DND-41 (cell line): ENCODE measurements at places on chromosomes 2 and 18.

- no peak for DNase-seq
Measured at GRCh38 chr2:221731432-221732145, 159.5 kb upstream of the EPHA4 start.

- DNase-seq: no peak
Measured at GRCh38 chr2:178304333-178304732, 110.0 kb downstream of the OSBPL6 start.

GRCh38 chr18:55236150-55236931 is 277.1 kb upstream of the CCDC68 start:
- no peak for DNase-seq

GRCh38 chr2:206361407-206362045 is 81.8 kb upstream of the ADAM23 start:
- no peak for DNase-seq

- DNase-seq: peak; percentile 77
Measured at GRCh38 chr18:13436576-13436975, 218.0 kb downstream of the LDLRAD4 start.

GRCh38 chr2:223764796-223765195 is 72.6 kb downstream of the AP1S3 start:
- DNase-seq: no peak

GRCh38 chr2:105744091-105744908 is 412 bp upstream of the NCK2 start:
- DNase-seq: peak; percentile 75

DNA sequence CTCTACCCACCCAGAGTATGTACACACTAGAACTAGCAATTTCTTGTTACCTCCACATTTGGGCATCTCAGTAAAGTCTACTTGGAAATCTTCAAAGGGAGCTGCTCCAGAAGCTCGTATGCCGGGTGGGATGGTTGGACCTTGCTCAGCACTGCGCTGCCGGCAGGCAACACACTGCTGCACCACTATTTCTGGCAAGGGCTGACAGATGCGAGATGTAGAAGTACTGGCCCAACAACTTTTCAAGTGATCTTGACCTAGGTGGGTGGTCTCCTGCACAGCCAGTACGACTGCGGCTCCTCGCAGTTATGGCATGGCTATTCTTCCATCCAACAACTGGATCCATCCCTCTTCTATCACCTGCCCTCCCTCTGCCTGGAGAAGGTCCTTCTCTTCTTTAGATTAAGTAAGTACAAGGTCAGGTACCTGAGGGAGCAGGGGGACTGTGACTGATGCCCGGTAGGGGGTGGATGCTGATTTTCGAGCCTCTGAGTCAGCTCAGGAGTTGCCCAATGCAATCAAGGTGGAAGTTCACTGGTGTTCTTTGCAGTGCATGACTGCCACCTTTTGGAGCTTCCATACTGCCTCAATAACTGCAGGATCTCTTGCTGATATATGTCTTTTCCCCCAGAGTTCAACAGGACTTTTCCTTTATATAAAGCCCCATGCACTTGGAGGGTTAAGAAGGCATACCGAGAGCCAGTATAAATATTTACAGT is 100.4 kb upstream of the SLC1A4 start:
- DNase-seq: no peak

DNA sequence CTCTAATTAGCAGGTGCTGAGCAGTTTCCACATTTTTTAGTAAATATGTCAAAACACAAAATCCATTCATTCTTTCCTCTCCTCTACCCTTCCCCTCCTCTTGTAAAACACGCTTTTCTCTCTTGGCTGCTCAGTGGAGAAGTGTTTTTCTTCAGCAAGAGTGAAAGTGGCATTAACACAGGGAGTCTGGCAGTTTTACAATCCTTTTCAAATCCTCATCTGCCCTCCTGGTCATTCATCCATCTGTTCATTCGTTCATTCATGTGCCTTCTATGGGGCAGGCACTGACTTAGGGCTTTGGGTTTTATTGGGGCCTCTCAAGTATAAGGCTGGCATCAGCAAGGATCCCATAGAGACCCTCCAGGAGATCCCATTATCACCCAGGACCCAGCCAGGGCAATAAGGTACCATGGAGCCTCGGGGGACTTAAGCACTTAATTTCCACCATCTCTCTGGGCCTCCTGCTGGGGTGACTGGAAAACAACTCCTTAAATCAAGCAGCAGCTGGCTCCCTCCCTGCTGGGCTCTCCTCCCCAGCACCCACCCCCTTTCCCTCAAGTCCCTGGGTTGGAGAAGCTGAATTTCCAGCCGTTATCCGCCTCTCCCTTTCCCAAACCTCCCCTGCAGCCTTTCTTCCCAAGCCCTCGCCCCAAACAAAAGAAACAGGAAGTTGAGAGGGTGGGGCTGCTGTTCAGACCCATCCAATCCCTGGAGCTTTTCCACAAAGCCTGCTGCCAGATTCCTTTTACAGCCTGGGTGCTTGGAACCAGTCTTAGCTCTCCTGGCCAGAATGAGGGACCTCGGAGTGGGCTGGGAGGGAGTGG is 32.6 kb downstream of the MARCHF4 start:
- DNase-seq: no peak

- DNase-seq: peak; percentile 65
Measured at GRCh38 chr18:37778417-37779165, 213.0 kb upstream of the CELF4 start.

DNA sequence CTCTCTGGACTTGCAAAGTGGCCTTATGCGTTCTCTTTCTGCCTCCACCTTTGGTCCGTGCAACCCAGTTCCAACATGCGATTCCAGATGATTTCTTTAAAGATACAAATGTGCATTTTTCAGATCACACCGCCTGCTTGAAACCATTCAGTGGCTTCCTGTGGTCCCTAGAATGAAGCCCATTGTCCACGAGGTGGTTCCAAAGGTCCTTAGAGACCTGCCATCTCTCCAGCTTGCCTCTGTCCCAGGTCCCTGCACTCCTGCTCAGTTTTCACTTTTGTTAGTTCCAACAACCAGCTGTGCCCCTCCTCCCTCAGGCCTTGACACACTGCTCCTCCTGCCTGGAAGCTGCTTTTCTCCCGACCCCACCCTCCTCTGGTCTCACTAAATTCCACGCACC is 3.6 kb upstream of the INO80C start:
- DNase-seq: no peak

GRCh38 chr2:71937396-71937795 is 210.3 kb downstream of the CYP26B1 start:
- DNase-seq: no peak

DNA sequence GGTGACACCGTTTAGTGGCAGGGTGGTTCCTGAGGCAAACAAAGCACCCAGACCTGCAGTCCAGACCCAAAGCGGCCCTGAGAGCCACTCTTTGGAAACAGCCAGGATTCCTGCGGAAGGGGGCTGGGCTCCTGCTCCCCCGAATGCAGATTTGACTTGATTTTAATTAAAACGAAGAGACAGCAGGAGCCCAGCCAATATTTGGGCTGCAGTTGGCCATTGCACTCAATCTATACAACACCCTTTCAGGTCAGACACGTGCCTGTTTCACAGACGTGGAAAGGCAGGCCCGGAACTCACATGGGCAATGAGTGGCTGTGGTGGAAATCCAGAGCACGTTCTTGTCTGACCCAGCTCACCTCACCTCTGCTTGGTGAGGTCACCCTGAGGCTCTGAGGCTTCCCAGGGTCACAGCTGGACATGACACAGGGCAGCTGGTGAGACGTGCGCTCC is 122.4 kb downstream of the NDUFA10 start:
- DNase-seq: no peak

DNA sequence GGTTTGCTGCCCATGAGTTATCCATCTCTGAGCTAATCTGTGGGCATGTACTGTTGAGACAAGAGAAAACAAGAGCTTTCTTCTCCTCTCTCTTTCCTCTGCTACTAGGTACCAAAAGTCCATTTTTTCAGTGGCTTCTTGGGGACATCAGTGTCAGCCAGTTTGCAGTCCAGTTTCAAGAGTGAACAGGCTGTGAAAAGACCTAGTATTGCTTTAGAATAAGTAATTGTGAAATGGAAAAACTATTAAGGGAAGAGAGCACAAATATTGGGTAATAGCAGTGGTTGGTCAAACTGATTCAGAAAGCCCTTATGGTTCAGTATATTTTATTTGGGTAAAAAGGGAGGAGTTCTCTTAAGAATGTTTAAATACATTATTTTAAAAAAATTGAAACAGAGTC is 33.0 kb upstream of the MEP1B start:
- DNase-seq: no peak

GRCh38 chr2:74515271-74515980 is 1.2 kb downstream of the TLX2 start:
- DNase-seq: no peak

DNA sequence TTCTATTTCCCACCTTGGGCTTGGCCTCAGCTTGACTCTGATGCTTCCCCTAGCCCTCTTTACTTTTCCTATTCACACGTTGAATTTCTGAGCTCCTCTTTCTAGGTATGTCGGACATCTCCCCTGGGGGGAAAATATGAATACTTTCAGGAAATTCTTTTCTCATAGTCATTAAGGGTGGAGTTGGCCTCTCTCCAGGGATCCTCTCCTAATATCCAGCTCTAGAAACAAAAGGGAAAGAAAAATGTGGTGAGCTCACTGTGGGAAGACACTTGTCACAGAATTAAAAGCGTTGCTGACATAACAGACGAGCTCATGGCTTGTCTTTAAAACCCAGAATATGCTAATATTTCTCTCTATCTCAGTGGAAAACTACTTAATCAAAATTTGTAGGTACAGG is 132.7 kb upstream of the MEX3C start:
- no peak for DNase-seq

DNA sequence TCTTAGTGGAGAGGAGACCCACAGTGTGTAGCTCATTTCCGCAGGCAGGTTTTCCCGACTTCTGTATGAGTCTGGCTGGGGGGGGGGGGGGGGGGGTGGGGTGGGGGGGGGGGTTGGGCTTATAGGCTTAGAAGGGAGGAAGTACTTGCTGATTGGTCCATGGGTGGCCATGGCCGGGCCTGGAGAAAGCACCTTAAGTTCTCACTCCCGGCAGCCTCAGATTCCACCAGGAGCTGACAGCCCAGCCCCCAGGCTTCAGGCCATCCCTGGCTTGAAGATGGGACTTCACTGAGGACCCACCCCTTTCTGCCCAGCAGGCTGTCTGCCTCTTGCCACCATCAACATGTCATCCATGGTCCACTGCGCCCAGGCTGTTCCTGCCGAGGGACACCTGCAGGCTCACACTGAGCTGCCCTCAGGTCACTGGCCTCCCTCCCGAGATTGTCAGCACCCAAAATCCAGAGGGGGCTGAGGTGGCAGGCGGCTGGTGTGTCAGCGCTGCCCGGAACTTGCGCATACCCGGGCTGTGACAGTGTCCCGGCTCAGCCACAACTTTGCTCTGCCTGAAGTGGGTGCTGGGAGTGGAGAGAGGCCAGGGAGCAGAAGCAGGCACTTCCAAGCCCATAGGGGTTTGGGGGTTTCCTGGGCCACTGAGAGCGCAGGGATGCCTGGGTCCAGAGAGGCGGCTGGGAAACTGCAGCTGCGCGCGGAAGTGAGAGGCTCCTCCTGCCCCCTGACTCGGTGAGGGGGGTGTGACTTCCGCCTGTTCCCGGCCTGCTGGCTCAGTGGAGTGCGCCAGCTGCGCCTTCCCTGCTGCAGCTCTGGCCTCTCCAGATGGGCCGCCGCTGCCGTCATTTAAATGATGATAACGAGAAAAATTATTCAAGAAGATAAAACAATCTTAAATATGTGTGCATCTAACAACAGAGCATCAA is 256.1 kb downstream of the RPRM start:
- DNase-seq: no peak

GRCh38 chr2:21727101-21727500 is 603.3 kb downstream of the TDRD15 start:
- no peak for DNase-seq

DNA sequence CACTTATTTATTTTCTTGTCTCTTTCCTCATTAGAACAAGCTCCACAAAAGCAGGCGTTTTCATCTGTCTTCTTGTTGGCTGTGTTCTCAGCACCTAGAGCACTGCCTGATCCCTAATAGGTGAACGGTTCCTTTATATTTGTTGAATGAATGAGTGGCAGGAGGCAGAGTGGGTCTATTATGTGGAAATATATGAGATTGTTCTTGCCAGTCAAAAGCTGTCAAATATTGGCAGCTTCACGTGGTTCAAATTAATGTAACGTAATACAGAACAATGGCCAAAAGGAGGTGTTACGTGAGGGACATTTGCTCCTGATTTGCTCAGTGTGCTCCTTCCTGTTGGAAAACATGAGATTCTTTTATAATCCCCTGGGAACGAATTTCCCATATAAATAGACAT is 8.5 kb upstream of the ARHGAP25 start:
- no peak for DNase-seq

DNA sequence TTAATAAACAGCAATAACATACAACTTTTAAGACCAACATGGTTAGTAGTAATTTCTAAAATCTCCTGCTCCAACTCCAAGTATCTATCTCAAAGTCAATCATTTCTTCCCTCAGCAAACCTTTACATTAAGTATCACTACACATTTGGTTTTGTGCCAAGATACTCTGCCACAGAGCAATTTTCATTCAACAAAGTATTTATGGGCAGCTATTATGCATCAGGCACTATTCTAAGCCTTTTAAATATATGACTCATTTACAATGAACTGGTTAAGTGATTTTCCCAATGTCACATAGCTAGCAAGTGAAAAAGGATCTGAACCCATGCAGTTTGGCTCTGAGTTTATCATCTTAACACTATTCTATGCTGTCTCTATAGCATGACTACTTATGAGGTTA is 264.3 kb downstream of the NOL4 start:
- DNase-seq: no peak

- DNase-seq: no peak
Measured at GRCh38 chr2:171009386-171009785, 80.3 kb downstream of the GORASP2 start.
